ENCODE measurements at places on chromosomes 16 and 17. TPM values are rescaled to one million over a fixed set of nuclear protein-coding genes. Genes with fewer than 3 reads are reported as not detected.

Gene SPATA32
- total RNA-seq = not detected

Gene TBC1D3D
- total RNA-seq = not detected

Gene MRC2
- total RNA-seq = 23.3 TPM

- no peaks in the 10 kb centered on the region for H3K4me1 ChIP-seq
- DNase-seq = no peak
- peaks cover 6% of the 10 kb centered on the region for H3K27me3 ChIP-seq
- H3K36me3 ChIP-seq = no peaks in the 10 kb centered on the region
Measured at GRCh38 chr17:33751702-33752065, 458.6 kb upstream of the ASIC2 start.
